Astrocyte of the hippocampus (primary cell): ENCODE measurements at places on chromosomes 7 and 10.

DNA sequence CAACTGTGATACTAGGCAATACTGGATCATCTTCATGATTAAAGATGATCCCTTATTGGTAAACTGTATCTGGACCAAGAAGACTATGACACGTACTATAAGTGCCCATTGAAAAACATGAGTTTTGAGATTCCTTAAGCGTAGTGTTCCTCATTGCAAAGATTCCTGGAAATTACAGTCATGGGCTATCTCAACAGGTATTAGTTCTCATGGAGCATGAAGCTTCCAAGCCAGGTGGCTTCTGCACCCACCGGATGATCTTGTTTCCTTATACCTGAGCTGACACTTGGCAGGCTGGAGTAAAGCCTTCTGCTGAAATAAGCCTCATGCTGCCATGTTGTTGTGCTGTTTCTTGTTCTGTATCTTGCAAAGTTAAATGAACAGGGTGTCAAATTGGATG lies 8.6 kb upstream of the PRR15 start:
- no peak for DNase-seq

DNA sequence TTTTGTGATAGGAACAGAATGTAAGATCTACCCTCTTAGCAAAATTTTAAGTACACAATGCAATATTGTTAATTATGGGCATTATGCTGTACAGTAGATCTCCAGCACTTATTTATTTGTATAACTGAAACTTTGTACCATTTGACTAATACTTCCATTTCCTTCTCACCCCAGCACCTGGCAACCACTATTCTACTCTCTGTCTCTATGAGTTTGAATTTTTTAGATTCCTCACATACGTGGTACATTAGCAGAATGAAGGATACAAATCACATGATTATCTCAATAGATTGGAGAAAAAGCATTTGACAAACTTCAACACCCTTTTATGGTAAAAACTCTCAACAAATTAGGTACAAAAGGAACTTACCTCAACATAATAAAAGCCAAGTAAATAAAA lies 90.3 kb upstream of the DLX6 start:
- DNase-seq = no peak

DNA sequence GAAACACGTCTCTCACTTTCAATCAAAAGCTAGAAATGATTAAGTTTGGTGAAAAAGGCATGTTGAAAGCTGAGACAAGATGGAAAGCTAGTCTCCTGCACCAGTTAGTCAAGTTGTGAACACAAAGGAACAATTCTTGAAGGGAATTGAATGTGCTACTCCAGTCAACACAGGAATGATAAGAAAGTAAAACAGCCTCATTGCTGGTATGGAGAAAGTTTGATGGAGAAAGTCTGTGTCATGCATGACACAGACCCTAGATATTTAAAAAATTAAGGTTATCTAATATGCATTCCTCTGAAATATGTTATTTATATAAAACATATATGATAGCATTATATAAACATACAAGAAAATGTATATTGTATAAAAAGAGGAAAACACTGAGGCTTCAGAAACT lies 699.4 kb upstream of the FZD8 start:
- DNase-seq = no peak

DNA sequence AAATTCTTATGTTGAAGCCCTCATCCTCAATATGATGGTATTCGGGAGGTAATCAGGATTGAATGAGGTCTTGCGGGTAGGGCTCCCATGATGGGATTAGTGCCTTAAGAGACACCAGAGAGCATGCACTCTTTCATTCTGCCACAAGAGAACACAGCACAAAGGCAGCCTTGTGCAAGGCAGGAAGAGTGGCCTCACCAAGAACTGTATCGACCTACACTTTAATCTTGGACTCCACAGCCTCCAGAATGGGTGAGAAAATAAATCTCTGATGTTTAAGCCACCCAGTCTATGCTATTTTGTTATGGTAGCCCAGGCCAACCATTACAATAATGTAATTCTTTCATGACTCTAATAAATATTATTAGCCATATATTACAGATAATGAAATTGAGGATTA lies 8.4 kb downstream of the SEM1 start:
- DNase-seq = no peak

GRCh38 chr7:39609113-39609934 lies 14.0 kb upstream of the RALA start:
- peak; percentile 53 for DNase-seq

DNA sequence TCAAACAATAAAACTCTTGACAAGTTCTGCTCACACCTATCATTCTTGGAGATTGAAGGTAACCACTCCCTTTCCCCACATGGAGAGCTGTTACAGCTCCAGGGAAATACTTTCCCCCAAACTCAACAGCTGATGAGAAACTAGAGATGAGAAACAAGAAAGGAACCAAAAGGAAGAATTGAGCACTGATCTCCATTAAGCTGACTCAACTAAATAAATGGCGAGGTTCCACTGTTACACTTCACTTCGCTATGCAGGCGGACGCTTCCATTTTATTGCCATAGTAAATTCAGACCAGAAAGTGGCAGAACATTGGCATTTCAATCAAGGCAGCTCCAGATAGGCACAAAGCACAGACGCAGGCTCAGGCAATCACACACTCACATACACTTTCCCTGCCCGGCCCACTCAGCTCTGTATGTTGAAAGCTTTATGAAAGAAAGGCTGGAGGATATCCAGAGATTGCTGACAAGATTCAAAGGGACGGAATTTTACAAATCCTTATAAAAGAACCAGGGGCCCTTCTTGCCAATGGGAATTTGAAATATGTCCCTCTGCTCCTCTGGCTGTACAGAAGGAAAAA lies 11.5 kb upstream of the YAE1 start:
- DNase-seq = peak; percentile 29

- no peak for DNase-seq
Measured at GRCh38 chr7:18614841-18615240, 119.3 kb downstream of the HDAC9 start.

GRCh38 chr7:139061416-139061815 lies 25.6 kb upstream of the ZC3HAV1L start:
- DNase-seq = no peak

DNA sequence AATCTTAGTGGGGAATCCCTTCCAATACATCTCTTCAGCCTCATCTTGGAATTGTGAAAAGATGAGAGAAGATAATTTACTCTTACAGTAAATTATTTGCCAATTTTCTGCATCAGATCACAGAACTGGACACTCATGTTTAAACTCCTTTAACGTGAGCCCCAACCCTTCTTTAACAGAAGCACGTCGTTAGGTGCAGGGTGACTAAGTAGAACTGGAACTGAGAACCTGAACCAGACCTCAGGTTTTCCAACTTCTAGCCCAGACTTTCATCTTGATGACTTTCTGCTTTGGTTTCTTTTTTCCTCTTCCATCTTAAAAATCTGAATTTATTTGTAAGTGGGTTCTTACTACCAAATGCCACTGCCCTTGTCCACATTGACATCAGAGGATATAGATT lies 57.2 kb upstream of the LYZL2 start:
- no peak for DNase-seq

DNA sequence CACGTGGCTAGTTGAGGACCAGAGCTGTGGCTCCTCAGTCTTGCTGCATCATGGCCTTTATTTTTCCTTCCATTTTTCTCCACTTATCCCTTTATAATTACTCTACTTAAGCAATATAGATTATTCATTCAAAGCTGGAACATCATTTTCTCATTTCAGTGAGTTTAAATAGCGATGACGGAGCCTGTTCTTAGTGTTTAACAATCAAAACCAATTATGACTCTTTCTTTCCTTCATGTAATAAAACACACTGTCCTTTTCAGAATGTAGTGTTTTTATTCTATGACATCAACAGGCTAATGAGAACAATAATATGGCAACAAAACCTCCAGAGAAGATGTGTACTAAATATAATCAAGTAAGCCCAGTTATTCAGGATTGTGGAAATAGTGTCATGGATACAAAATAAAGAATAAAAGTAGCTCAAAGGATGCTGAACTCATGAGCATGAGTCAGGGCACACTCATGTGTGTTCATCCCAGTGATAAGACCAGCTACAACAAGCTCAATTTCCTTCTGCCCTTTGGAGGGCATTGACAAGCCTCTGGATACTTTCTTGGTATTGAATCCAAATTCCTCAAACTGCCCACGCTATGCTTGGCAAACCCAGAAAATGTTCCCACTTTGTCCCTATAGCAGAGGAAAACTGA lies 188.4 kb downstream of the CYP26A1 start:
- DNase-seq = peak; percentile 22

- DNase-seq = no peak
Measured at GRCh38 chr10:4615042-4615441, 211.0 kb upstream of the AKR1E2 start.

GRCh38 chr10:118662228-118663035 lies 67.0 kb upstream of the PRLHR start:
- no peak for DNase-seq

DNA sequence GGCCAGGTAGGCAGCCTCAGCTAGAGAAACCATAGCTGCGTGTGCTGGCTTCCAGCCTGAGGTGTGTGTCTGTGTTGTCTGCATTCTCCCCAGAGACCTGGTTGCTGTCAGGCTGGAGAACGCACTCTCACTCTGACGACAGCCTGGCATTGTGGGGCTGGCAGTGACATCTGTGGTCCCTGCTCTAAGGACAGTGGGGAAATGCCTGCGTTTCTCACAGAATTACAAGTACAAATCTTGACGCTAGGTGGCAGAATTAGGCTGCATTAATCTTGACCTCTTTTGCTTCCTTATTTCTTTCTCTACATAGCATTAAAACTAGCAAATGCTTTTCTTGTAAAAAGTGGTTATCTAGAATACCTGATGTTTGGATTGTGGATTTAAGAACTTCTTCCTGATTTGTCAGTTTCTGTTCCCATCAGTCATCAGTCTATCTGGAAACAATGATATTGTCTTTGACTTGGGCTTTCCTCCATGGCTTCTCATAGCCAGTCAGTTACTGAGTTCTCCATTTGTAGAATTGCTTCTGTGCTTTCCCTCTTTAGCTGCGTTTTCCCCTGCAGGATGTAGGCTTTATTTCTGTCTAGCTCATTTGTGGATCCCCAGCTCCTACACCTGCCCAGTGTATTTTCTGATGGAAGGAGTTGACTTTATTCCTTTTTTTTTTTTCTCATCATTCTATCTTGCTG lies 86.0 kb downstream of the FANK1 start:
- peak; percentile 88 for DNase-seq

- DNase-seq = no peak
Measured at GRCh38 chr7:69656077-69656476, 57.8 kb downstream of the AUTS2 start.

DNA sequence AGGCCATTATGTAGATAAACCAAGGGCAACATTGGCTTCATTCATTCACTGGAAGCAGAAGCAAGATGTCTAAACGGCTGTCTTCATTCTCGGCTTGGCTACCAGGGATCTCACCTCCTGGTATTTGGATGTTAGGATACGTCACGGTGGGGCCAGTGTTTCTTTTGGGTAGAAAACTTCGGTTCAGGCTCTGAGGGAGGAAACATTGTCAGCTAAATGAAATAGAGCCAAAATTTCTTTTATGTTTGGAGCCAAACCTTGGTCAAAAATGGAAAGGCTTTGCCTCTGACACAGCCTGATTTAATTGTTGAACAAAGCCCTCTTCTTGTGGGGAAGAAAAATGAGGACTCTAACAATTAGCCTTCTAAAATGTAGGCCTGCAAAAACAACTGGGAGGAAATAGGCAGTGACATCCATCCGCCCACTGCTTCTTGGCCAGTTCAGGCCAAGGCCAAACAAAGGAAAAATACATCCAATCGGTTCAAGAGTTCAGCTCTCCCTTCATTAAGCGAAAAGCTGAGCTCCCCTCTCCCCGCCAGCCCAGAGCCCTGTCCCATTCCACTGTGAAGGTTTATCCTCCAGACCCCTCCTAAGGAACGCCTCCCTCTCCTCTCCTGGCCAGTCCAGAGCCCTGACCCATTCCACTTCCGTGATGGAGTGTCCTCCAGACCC lies 44.4 kb downstream of the PFKFB3 start:
- DNase-seq = peak; percentile 73

GRCh38 chr10:32971536-32972091 lies 13.6 kb upstream of the ITGB1 start:
- no peak for DNase-seq

DNA sequence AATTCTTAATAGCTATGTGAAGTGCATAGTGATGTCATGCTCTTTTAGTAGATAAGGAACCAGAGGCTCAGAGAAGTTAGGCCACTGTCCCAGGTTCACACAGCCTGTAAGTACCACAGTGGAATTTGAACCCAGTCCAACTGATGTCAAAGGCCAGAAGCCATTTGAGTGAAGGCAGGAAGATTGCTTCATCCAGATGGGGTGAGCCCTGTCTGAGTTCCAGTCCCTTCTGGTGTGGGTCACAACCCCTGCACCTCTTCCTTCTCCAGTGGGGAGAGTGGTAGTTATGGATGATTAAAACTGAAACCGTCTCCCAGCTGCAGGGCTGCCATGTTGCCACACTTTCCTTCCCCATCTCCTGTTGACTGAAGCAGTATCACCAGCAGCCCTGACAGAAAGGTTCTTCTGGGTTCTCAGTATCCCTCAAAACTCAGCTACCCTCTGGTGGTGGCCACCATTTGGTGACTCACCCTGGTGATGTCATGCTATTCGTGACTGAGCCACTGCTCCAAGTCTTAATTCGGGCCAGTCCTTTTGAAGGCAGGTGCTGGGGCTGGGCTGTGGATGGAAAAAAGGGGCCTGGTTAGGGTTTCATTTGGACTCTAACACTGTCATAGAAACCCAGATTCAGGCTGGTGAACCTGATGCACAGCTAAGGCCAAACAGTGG lies 1.5 kb upstream of the C10orf95 start:
- peak; percentile 77 for DNase-seq

- no peak for DNase-seq
Measured at GRCh38 chr10:121696854-121697253, 98.6 kb upstream of the FGFR2 start.

DNA sequence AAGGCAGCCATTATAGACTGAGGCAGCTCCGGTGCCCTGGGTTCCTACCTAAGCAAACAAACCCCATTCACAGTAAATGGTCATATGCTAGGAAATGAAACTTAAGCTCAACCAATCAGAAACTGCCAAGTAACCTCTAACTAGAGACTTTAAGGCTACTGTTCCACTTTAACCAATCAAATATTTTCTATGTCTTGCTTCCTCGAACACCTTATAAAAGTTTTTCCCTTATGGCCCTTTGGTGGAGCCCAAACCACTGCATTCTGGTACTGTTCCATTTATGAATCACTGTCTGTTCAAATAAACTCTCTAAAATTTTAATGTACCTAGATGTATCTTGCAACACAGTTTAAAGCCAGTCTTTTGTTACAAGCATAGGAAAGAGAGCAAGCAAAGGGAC lies 361.1 kb downstream of the HGF start:
- DNase-seq = no peak

- DNase-seq = no peak
Measured at GRCh38 chr7:66523409-66523808, 105.3 kb upstream of the KCTD7 start.

- no peak for DNase-seq
Measured at GRCh38 chr7:138756591-138757242, 41.1 kb upstream of the TMEM213 start.

DNA sequence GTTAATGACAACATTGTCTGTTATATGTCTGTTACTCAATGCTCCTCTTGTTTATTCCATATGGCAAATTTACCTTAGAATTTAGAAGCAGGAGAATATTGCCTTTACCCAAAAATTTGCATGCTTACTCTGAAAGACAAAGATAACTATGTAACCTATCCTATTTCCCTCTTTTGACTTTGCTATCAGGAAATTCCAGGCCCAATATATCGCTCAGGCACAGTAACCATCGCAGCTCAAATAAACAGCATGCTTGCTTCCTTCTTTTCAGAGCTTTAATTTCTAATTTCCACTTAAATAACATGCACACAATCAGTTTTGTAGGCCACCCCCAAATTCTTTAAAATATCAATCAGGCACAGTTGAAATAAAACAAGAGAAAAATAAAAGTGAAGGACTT lies 57.8 kb downstream of the EBLN1 start:
- no peak for DNase-seq

- DNase-seq = no peak
Measured at GRCh38 chr10:120883071-120883470, 31.9 kb downstream of the WDR11 start.
